Stimulated activated CD8-positive, alpha-beta memory T cell treated with anti-CD3 and anti-CD28 coated beads, Interleukin-4, amount 100 ng/mL, for 1 hour (primary cell): ENCODE measurements at places on chromosomes 16 and 17.
A peak's percentile ranks its signal among the peaks of the same experiment; 100 is the strongest.

DNA sequence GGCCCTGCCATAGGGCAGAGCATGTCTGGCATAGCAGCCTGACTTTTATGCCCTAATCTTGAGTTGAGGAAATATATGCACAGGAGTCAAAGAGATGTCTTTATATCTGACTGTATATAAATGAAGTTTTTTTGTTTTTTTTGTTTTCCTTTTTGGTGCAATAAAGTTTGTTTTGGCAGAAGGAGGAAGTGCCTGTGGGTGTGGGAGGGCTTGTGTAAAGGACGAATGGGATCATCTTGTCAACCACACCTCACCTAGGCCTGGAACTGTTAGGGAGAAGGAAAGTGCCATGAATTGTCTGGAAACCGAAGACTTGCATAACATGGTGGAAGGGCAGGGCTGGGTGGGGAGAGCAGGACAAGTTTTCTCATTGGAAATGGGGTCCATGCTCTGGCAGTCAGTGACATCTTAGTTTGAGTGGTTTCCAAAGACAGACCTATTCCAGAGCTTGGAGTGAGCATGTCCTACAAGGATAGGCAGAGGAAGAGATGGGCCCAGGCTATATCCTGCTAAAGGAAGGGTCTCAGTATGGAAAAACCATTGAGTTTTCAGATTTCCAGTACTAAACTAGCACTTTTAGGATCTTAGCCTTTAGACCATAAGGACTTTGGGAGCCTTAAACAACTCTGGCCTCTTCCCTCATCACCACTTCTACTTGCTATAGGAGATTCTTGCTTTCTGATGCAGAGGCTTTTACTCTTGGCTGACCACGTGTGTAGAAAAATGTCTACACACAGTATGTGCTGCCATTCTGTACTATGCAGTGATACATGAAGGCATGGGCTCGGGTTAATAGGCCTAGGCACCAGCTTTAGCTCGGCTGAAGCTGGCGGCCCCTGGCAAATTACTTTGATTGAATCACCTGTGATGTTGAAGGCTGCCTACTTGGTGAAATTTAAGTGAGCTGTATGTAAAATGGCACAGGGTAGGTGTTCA is 15.5 kb downstream of the SNF8 start:
- no peak for DNase-seq

DNA sequence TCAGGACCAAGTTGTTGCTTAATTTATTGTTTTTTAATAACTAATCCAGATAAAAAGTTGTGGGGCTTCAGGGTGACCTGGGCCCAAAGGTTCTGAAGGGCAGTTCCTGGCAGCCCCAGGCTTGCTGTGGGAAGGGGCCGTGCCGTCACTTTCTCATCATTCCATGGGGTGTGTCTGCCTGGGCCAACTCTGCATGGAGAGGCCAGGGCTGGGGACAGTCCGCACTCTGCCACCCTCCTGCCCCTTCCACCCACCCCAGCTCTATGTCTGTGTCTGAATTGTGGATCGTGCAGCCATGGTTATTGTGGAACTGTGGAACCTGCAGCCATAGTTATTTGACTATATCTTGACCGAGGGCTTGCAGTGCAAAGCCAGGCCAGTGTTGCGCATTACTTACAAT is 4.0 kb downstream of the LIMD2 start:
- no peak for DNase-seq

DNA sequence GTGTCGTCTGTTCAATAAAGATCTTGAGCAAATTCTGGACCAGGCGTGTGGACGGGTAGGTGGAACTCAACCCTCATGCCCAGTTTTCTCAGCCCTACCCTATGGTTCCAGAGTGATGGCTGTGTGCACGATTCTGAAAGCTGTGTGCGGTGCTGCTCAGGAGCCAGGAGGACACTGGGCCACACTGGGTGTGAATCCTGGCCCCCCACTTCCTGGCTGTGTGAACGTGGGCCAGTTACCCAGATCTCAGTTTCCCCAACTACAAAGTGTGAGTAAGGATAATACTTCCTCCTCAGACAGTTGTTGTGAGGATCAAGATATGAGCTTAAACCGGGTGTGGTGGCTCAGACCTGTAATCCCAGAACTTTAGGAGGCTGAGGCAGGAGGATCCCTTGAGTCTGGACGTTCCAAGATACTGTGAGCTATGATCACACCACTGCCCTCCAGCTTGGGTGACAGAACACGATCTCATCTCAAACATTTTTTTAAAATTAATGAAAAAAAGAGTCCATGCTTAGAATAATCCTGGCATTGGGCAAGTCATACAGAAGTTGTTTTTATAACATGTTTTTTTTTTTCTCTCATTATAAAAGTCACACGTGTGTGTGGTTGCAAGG is 14.7 kb upstream of the MPRIP start:
- DNase-seq: no peak

- DNase-seq: peak; percentile 73
These were observed 3.7 kb downstream of the C17orf50 start for GRCh38 chr17:35764123-35764991.

DNA sequence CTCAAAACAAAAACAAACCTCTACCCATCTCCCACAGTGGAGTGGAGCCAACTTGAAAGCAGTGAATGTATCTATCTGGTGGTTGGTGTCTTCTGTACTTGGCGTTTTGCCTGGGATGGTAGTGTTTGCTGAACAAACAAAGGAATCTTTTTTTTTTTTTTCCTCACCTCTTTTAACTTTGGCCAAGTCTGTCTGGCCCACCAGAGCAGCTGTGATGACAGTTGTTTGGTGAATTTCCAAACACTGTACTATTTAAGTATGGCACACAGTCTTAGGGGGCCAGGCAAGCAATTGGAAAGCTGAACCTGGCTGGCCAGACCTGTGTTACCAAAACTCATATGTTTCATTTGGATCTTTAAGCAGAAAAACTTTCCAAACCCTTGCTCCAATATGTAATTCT is 101.8 kb upstream of the CDH13 start:
- no peak for DNase-seq

DNA sequence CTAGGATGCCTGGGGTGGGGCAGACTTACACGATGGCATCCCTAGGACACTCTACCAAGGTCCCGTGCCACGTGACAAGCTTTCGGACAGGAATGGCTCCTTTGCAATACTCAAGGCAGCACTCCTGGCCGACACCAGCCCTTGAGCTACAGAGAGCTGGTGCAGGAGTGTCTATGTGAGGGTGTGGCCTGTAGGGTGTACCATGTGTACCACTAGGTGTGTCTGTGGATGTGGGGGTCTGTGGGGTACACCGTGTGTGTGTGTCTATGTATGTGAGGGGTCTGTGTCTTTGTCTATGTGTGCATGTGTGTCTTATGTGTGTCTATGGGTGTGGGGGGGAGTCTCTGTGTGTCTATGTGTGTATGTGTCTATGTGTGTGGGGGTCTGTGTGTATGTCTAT is 1.9 kb upstream of the TLE7 start:
- no peak for DNase-seq

GRCh38 chr17:29126268-29126930 is 53.8 kb downstream of the MYO18A start:
- no peak for DNase-seq

DNA sequence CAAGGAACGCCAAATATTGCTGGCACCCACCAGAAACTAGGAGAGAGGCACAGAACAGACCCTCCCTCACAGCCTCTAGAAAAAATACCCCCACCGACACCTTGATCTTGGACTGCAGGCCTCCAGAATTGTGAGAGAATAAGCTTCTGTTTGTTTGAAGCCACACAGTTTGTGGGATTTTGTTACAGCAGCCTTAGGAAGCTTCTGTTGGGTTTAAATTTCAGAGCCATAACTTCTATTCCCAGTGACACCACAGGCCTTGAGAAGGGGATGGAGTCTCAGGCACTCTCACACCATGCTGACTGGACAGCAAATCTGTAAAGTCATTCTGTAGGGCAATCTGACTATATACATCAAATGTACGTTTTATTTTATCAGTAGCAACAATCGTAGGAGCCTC is 38.6 kb downstream of the RNF112 start:
- DNase-seq: no peak

- DNase-seq: no peak
These were observed 383.4 kb downstream of the CDH11 start for GRCh38 chr16:64738321-64738960.

- DNase-seq: no peak
These were observed 17.6 kb upstream of the ABR start for GRCh38 chr17:1197379-1197778.

DNA sequence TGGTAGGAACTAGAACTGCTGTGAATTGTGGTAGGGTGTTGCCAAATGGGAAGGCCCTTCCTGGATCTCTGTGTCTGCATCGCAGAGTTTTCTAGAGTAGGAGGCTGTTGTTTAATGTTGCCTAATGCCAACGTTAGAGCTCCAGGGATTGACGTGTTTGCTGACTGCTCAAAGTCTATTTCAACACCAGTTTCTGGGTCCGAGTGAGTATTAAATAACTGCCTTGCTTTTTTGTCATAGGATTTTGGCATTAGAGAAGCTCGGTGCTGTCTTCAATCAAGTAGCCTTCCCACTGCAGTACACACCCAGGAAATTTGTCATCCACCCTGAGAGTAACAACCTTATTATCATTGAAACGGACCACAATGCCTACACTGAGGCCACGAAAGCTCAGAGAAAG is 40.0 kb downstream of the SF3B3 start:
- DNase-seq: no peak

GRCh38 chr16:68739964-68740627 is 3.0 kb downstream of the CDH1 start:
- DNase-seq: no peak

DNA sequence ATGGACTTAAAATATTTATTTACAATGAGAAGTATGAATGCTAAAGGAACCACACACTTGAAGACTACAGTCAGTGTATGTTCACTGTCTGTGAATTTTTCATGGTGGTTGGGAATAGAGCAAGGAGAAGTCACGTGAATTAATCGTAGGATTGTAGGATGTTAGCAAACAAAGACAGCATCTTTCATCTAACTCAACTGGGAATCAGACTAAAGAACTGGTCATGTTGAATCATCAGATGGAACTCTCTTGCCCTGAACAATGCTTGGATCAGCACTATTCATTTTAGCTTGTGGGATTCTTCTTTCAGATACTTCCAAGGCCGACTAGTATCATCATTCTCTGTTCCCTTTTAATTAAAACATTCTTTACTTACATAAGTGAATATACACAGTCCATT is 18.1 kb downstream of the KCNJ2 start:
- DNase-seq: no peak

- DNase-seq: no peak
These were observed 224.1 kb downstream of the GSG1L start for GRCh38 chr16:27839419-27839818.

DNA sequence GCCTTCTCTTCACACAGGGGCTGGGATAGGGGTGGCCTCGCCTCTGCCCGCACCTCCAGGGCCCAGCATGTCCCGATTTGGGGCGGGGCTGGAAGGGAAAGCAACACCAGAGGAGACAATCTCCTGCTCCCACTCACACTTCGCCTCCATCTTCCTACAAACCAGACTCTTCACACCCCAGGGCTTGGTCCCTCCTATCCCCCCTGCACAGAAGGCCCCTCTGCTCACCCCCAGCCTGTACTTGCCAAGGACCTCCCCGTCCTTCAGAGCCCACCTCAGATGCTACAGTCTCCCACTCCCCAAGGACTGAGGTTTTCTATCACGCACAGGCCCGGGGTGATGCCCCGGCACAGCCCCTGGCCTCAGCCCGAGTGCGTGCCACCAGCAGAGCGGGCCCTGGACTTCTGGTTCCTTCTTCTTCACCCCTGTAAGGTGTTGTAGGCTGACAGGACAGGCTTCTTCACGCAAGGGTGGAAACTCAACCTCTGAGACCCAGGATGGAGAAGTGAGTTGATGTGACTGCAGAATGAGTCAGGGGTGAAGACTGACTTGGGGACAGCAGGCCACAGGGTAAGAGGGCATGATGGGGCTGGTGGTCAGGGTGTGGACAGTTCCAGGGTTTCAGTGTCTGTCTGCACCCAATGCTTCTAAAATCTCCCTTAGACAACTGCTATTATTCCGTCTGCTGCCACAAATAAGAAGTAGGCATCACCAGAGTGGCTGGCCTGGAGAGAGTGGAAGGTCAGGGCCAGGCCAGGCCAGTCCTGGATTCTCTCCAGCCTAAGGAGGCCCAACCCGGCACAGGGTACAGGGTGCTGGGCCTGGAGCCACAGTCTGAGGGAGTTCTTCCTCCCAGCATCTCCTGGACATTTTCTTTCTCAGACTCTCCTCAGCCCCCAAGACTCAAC is 2.5 kb downstream of the ITGAE start:
- no peak for DNase-seq

DNA sequence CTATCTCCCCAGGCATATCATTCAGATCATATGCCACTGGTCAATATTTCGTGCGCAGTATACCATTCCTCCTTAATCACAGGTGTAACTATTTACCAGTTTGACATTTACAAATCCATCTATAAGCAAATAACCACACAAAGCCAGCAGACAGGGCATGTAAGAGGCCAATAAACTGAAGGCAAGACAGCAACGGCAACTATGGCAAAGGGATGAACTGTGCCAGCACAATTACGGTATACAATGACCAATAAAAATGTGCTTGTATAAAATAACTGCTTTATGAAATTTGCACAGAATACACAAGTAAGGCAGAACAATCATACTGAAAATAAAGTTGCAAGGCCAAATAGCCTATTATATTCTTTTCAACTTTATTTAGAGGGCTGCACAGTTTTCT is 9.2 kb downstream of the NETO2 start:
- no peak for DNase-seq

- no peak for DNase-seq
These were observed 10.7 kb downstream of the CTC1 start for GRCh38 chr17:8237175-8237574.

GRCh38 chr16:8730335-8730915 is 56.0 kb downstream of the ABAT start:
- DNase-seq: no peak

- no peak for DNase-seq
These were observed 42.7 kb downstream of the ADGRG5 start for GRCh38 chr16:57585051-57585687.

- DNase-seq: no peak
These were observed 999 bp downstream of the MARF1 start for GRCh38 chr16:15641753-15642556.

DNA sequence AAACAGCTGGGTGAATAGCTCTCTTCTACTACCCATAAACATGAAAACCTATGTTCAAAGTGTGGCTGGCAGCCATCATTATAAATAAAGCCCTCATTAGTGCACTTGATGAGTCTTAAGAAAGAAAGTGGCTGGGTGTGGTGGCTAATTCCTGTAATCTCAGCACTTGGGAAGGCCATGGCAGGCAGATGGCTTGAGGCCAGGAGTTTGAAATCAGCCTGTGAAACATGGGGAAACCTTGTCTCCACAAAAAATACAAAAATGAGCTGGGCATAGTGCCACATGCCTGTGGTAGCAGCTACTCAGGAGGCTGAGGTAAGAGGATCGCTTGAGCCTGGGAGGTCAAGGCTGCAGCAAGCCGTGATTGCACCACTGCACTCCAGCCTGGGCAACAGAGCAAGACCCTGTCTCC is 28.3 kb upstream of the APPBP2 start:
- DNase-seq: no peak
